NCI-H1417 treated with DMSO at 0.1 percent for 48 hours (cell line): ENCODE measurements at places on chromosomes 13 and 19.

GRCh38 chr19:5575590-5575989 lies 7.8 kb upstream of the TINCR start:
- DNase-seq = no peak

DNA sequence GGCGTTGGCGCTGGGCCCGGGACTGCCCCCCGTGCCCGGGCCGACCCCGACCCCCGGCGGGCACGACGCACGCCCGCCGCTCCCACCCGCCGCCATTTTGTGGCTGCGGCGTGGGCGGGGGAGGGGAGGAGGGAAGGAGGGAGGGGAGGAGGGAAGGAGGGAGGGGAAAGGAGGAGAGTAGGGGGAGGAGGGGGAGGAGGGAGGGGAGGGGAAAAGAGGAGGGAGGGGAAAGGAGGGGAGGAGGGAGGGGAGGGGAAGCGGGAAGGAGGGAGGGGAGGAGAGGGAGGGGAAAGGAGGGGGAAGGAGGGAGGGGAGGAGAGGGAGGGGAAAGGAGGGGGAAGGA lies at the start of gene BTBD2:
Gene BTBD2 (minus strand): TSS at position 107 of the 343 bp plus-strand sequence. CDS start 11 bp downstream, at position 96.
- no peak for DNase-seq

DNA sequence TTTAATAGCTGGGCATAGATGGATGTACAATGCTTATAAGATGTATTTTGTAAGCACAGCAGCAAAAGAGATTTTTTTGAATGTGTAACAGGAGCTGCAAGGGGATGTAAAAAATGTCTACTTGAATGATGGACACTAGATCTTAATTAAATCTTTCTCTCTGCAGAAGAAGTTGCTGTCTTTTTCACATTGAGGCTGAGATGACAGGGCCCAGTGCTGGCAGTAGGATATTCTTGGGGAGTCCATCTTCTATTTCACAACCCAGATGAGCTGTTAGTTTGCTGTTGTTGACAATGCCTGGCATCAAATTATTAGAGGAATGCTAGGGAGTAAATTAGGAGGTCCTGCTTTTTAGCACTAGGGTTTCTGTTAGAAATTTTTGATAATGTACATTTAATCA lies 698.7 kb downstream of the SLITRK5 start:
- no peak for DNase-seq

GRCh38 chr19:12527034-12527836 lies 24.0 kb downstream of the ZNF564 start:
- DNase-seq = no peak

GRCh38 chr19:51688671-51689571 lies 4.2 kb upstream of the SPACA6 start:
- DNase-seq = peak; percentile 44

GRCh38 chr19:51015691-51016267 lies 3.7 kb downstream of the KLK10 start:
- no peak for DNase-seq

DNA sequence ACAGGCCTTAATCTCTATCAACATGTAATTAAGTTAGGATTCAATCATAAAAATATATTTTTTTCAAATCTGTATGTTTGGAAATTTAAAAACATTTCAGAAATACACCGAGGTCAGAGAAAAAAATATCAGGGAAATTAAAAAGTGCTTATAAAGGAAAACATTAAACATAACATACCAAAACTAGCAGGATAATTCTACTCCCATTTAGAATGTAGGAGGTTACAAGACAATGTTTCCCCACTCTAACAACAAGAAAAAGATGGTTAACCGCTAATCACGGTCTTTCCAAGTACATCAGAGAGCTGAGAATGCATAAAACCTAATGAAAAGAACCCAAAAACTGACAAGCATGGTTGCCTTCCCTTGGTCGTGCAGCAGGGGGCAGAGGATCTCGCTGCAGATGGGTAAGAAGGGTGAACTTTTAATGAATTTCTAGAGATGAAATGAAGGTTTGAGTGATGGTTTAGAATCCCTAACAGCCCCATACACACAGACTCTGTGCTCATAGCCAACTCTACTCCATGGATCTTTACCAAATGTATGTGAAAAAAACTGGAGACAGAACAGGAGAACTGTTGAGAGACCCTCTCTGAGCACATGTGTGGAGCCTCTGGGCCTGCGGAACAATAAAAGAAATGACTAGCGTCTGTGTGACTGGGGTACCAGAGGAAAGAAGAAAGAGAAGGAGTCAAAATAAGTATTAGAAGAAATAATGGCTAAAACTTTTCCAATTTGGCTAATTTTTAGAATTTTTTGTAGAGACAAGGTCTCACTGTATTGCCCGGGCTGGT lies 51.3 kb upstream of the LSM14A start:
- no peak for DNase-seq

- DNase-seq = no peak
Measured at GRCh38 chr19:55325172-55325571, at the start of gene TMEM150B. Gene TMEM150B, minus strand, starts transcription at chr19:55325341. Its CDS starts 4,305 bp downstream, at chr19:55321036.

- DNase-seq = no peak
Measured at GRCh38 chr13:85659493-85659892, 139.7 kb downstream of the SLITRK6 start.

DNA sequence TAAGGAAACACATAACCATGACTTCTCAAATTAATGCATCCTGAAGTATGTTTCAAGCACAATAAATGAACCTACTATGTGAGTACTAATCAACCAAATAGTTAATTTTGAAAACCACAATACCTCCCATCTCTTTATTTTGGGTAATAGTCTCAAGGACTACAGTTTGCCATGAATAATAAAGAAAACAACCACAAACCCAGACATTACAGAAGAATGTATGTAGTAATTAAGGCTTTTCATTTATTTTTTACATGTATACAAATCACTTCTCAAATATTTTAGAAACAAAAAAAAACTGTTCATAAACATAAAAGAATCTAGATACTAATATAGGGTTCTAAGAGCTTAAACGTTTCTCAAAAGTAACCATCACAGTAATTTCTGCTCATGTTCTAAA lies 6.8 kb downstream of the KATNAL1 start:
- no peak for DNase-seq

- DNase-seq = no peak
Measured at GRCh38 chr13:44347949-44348348, 25.7 kb upstream of the SERP2 start.

DNA sequence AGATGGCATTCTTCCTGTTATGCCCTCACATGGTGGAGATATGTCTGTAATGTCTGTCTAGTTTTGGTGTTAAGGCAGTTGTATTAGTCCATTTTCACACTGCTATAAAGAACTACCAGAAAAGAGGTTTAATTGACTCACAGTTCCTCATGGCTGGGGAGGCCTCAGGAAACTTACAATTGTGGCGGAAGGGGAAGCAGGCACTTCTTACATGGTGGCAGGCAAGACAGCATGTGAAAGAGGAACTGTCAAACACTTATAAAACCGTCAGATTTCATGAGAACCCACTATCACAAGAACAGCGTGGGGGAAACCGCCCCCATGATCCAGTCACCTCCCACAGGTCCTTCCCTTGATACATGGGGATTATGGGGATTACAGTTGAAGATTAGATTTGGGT lies 3.2 kb downstream of the ZNF441 start:
- DNase-seq = no peak

DNA sequence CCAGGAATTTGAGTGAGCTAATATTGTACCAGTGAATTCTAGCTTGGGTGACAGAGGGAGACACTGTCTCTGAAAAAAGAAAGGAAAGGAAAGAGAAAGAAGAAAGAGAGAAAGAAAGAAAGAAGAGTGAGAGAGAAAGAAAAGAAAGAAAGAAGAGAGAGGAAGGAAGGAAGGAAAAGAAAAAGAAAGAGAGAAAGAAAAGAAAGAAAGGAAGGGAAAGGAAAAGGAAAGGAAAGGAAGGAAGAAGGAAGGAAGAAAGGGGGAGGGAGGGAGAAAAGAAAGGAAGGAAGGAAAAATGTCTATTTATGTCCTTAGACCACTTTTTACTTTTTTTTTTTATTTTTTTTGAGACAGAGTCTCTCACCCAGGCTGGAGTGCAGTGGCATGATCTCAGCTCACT lies 5.4 kb upstream of the ZNF491 start:
- no peak for DNase-seq

GRCh38 chr13:26019251-26019650 lies 32.6 kb downstream of the SHISA2 start:
- DNase-seq = no peak

- no peak for DNase-seq
Measured at GRCh38 chr19:29107831-29108230, 105.1 kb downstream of the UQCRFS1 start.

DNA sequence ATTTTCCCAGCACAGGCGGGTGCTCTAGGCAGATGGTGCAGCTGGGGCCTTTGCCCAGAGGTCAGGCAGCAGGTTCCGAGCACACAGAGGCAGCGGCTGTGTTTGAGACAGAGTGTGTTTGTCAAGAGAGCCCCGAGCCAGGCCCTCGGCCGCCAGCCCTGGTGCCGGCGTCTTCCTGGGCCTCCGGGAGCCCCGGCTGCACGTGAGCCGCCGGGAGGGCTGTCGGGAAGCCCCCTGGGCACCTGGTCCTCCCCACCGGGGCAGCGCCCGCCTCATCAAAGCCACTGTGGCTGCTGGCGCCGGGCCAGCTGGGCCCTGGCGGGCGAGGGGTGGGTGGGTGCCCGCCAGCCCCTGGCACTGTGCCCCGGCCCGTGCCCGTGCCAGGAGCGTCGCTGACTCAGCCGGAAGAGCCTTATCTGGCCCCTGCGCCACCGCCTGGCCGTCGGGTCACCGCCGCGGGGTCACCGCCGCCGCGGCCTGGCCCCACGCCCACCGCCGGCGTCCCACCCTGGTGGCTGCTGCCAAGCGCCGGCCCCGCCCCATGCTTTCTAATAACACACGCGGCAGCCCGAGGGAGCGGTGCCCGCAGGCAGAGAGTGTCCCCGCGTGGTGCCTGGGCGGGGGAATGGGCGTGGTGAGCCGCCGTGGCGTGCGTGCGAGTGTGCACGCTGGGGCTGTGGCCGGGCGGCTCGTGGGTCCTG lies 14.9 kb downstream of the ARID3A start:
- DNase-seq = no peak

- no peak for DNase-seq
Measured at GRCh38 chr13:30796132-30796572, 60.8 kb downstream of the ALOX5AP start.

DNA sequence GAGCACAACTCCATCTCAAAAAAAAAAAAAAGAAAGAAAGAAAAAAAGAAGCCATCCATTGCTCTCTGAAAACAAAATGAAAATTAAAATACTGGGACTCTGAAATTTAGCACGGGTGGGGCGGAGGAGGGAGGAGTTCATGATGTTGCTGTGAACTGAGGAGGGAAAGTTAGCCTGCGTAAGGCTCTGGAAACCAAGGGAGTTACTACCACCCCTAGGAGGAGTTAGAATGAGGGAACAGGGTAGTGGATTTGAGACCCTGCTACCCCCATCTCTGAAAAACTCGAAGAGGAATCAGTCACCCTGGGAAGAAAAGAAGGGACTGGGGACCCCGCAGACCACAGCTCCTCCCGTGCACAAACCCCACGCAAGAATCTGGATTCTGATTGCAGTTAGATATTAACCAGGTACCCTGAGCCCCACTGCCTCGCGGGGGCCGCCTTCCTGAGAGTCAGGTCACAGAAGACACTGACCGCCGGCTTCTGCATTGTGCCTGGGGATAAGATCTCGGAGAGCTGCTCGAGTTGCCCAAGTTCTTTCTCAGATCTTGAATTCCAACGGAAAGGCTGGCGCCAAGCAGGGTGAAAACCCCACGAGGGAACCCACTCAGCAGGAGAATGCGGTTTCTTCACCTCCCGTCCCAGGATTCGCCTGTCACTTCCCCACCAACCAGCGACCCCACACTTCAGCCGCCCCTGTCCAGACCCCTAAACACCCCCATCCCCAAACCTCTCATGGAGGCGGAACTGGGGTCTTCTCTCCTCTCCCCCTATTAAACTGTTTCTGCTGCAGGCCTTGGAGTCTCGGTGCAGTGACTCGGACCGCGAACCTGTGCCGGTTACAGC lies 870 bp downstream of the ZNF442 start:
- no peak for DNase-seq
